HepG2 (cell line): ENCODE measurements at places on chromosomes 5 and 9. TPM values are rescaled to one million over a fixed set of nuclear protein-coding genes. Genes with fewer than 3 reads are reported as not detected.

Gene BDP1
- 22.4 and 30.5 TPM in 2 replicates for total RNA-seq

Gene ZNF474
- total RNA-seq: 0.07 TPM in 1 of 2 replicates, not detected in the other

Gene PCDHGA10
- total RNA-seq: 0.06 and 0.18 TPM in 2 replicates

Gene SIGMAR1
- total RNA-seq: 28.5 and 60.8 TPM in 2 replicates

Gene ARID3C
- not detected in 2 replicates for total RNA-seq

Gene MEIKIN
- not detected in 2 replicates for total RNA-seq

Gene CDKN2B
- 0.83 and 1.4 TPM in 2 replicates for total RNA-seq

Gene CDH18
- total RNA-seq: not detected in 2 replicates

Gene PCDHGA4
- 0.15 and 0.58 TPM in 2 replicates for total RNA-seq

Gene ECM2
- not detected in 2 replicates for total RNA-seq

Gene ACTBL2
- total RNA-seq: not detected in 2 replicates

Gene FAM151B
- total RNA-seq: 1.0 and 2.3 TPM in 2 replicates

Gene IRX4
- total RNA-seq: not detected in 2 replicates

Gene IL17B
- 0.29 and 0.32 TPM in 2 replicates for total RNA-seq
